Left lobe of liver (tissue), 2 donors: ENCODE measurements at places on chromosomes 5 and 9.

DNA sequence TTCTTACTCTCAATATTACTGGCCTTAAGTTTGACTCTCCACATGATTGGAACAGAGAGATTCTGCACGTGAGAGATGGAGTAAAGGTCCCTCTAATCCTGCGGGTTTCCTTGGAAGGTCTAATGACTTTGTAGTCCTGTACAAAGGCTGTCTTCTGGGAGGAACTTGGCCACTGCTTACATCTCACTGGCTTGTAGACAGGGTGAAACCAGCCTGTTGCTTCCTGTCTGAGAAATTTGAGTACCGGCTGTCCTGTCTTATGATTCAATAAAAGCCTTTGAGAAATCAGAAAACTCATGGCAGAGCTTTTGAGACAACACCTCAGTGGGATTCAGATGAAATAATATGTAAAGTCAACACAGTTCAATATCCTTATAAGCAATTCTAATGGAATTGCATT lies 43.0 kb downstream of the IL31RA start:
- no peak for DNase-seq

DNA sequence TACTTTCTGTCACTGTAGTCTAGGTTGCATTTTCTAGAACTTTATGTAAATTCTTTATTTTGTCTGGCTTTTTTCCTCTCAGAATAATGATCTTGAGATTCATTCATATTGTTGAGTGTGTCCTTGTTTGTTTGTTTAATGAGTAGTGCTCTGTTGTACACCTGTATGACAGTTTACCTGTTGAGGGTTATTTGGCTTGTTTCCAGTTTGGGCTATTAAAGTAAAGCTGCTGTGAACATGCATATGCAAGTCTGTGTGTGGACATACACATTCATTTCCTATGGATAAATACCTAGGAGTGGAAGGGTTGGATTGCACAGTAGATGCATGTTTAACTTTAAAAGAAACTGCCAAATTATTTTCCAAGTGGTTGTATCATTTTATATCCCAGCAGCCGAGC lies 30.4 kb downstream of the MVB12B start:
- no peak for DNase-seq

GRCh38 chr5:137997726-137998213 lies 35.1 kb downstream of the FAM13B start:
- DNase-seq = no peak

DNA sequence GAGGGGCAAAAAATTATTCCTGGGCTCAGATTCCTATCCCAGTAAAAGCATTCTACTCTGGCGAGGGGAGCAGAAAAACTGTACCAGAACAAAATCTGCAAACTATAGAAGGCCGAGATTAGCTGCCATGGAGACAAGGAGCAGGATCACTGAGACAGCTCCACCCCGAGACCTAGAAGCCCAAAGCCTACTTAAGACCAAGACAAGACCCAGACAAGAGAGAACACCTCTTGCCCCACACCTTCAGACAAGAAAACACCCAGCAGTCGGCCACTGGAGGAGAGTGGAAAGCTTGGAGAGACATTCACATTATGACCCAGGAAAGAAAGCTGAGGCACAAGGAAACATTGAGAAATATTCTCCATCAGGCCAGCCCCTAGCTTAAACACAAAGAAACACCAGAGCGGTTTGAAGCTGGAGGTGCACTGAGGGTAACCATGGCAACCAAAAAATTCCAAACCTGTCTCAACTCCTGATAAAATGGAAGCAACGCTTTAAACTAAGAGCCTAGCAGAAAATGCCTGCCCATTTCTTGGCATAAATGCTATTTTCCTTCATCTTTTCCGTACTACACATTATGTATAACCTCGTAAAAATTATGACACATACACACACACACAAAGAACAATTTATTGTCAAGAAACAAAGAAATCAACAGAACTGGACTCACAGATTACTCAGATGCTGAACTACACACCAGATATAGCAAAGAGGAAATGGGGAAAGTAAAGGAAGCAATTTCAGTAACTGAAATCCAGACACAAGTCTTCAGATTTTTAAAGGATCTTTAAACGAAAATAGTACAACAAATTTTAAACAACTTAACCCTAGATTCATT lies 53.8 kb upstream of the FTMT start:
- no peak for DNase-seq

- no peak for DNase-seq
Observed at GRCh38 chr9:842635-843426, 1.3 kb downstream of the DMRT1 start.

GRCh38 chr5:146291421-146292074 lies 47.1 kb upstream of the POU4F3 start:
- no peak for DNase-seq

DNA sequence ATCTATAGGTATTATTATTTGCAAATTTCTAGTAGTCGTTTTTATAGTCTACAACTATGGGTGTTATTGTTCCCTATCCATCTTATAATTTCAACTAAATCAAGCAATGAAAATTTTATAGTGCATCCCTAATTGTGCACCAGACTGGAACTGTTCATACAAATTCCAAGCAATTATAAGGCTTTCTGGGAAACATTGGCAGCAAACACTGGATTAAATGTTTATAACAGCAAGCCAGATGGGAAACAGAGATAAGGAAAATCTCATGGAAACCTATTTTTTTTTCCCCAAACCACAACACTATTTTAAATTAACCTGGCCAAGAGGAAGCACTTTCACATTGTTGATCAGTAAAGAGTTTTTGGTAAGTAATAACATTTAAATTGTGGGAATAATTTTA lies 524.3 kb downstream of the RASEF start:
- DNase-seq = no peak

- peak; percentile 8 for DNase-seq
Observed at GRCh38 chr9:33142535-33142934, 24.6 kb downstream of the B4GALT1 start.

DNA sequence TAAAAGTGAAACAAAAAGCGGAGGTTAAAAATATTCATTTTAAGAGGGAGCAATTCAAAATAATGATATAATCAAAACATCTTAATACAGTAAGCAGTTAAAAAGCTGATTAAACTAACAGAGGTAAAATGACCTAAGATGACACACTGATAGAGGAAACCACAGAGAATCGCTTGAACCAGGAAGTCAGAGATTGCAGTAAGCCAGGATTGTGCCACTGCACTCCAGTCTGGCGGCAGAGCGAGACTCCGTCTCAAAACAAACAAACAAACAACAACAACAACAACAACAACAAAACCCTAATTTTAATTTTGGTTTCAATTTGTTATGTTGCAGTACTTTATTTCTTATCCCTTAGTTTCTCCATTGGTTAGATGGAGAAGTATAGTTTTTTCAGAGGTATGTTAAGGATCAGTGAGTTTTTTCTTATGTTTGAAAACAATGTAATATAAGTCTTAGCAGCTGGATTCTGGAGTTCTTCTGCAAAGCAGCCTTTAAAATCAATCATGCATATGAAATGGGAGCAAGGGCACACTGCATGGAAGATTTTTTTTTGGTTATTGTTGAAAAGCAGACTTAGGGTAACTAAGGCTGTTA lies 58.5 kb downstream of the MLANA start:
- DNase-seq = no peak

- DNase-seq = no peak
Observed at GRCh38 chr5:150206779-150207115, 16.9 kb downstream of the SLC6A7 start.

- DNase-seq = no peak
Observed at GRCh38 chr9:23412046-23412445, 414.0 kb downstream of the ELAVL2 start.

DNA sequence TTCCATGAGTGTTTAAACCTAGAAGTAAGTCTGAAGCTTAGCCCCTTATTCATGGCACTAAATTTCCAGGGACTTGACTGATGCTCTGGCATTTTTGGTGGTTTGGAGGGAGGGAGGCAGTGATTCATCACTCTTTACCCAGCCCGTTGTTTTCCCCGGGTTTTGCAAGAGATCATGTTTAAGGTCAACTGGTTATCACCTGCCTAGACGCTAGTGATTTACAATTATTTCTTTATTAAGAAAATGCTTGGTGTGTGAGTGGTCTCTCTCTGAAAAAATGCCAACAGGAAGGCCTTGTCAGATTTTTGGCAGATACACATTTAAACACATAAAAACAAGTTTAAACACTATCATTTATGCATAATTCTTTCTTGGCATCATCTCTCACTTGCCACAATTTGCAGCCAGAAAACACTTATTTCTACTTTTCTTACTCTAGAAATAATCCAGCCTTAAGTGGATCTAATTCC lies 737.9 kb upstream of the ZNF608 start:
- DNase-seq = no peak

GRCh38 chr9:132551556-132551955 lies 30.9 kb upstream of the BARHL1 start:
- no peak for DNase-seq

- no peak for DNase-seq
Observed at GRCh38 chr9:135758056-135758455, 56.1 kb downstream of the KCNT1 start.

- no peak for DNase-seq
Observed at GRCh38 chr9:91240596-91241165, 121.0 kb downstream of the AUH start.

GRCh38 chr5:67257077-67257476 lies 60.5 kb upstream of the CD180 start:
- no peak for DNase-seq

- no peak for DNase-seq
Observed at GRCh38 chr5:37198842-37199241, 50.3 kb downstream of the CPLANE1 start.

- DNase-seq = no peak
Observed at GRCh38 chr5:147400126-147400809, 109.6 kb downstream of the DPYSL3 start.

- no peak for DNase-seq
Observed at GRCh38 chr5:36505021-36505420, 101.4 kb upstream of the SLC1A3 start.

GRCh38 chr5:177404641-177405179 lies 4.2 kb upstream of the PFN3 start:
- no peak for DNase-seq

DNA sequence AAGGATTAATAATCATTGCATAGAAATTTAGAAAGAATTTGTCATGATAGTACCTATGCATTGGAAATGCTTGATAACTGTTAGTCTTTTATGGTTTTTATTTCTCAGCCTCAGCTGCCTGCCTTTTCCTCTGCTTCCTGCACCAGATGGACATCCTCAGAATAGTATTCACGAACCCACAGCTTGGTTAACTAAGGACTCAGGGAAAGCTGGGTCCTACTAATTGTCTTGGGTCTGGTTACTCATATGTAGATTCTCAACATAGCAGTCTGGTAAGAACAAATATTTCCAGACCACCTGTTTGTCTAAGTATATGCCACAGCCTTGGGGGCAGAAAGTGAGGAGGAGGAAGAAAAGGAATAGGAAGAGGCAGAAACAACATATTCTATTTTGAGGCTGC lies 464.5 kb upstream of the SMARCA2 start:
- DNase-seq = no peak

DNA sequence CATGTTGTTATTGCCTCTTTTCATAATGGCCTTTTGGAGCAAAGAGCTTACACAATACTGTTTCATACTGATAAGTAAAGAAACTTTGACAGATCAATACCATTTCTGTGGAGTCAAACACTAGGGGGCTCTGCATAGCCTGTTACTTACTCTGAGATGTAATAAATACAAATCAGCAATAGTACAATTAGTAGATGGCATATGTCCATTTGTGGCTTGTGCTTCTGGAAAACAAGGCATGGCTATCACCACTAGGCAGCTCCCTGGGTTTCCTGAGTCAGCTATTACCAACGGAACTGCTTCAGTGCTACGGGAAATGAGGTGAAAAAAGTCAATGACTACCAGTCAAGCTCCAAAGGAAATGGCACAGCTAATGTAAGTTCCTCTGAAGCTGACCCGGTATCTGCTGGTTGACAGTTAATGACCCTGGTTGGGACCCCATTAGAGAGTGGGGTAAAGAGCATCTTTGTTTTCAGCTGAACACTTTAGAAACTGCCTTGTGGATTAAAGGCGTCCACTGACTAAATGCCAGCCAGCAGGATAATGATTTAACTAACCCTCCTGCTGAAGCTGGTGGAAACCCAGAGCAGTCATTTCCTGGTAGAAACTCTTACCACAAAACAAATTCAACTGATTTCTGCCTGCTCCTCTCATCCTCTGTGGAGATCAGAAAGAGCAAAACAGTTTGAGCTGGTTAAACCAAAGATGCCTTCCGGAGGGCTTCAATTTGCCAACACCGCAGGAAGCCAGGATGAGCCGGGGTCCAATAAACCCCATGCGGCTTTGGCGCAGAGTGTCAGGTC lies 69.0 kb upstream of the FAM169A start:
- DNase-seq = no peak

GRCh38 chr9:19701991-19702390 lies 86.8 kb downstream of the SLC24A2 start:
- no peak for DNase-seq

- DNase-seq = no peak
Observed at GRCh38 chr5:82105457-82105856, 133.6 kb downstream of the ATG10 start.

GRCh38 chr5:146772881-146773466 lies 105.6 kb downstream of the PPP2R2B start:
- DNase-seq = no peak

GRCh38 chr9:80789831-80790230 lies 899.5 kb downstream of the TLE1 start:
- no peak for DNase-seq

DNA sequence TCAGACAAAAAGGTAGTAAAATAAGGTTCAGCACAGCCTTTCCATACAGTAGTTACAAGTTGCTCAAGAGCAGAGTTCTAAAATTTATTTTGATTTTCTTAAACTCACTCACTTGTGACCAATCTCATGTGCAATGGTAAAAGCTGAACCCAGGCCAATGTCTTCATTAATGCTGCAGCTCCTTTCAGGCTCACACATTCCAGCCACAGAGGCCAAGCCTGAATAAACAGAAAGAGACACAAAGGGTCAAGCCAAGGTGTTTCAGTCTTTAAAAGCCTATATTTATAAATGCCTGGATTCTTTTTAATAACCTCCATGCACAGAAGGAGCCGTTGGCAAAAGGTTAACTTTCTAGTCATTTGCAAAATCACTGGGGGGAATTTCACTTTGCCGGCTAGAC lies 152.5 kb downstream of the ADAMTS6 start:
- DNase-seq = no peak
